ENCODE measurements at places on chromosomes 5 and 9. TPM values are rescaled to one million over a fixed set of nuclear protein-coding genes. Genes with fewer than 3 reads are reported as not detected.
A peak's percentile ranks its signal among the peaks of the same experiment; 100 is the strongest.

LIX1 gene
- not detected for total RNA-seq

NR2F1 gene
- total RNA-seq: not detected

GRCh38 chr9:110926828-110927487 is 111.3 kb downstream of the LPAR1 start:
- DNase-seq: no peak

GRCh38 chr5:72070529-72070928 is 36.7 kb upstream of the MAP1B start:
- no peak for DNase-seq

DNA sequence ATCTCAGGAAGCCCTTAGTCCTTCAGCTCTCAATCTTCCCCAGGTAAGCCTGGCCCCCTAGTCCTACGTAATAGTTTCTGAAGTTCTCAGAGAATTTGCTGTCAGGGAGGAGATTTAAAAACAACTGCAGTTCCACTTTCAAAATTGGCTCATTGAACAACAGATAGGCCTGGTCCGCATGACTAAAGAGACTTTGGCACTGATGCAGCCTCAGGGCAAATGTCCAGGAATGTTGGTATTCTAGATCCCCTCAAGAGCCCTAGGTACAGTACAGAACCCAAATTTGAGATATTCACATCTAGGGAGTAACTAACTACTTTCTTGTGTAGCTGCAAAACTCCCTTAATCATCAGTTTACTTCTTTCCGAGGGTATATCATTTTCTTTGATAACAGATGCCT is 162.8 kb downstream of the GABRG2 start:
- DNase-seq: no peak

GRCh38 chr5:74974451-74975091 is 77.8 kb downstream of the GCNT4 start:
- DNase-seq: peak; percentile 14

GRCh38 chr9:126882746-126883145 is 22.3 kb downstream of the ZBTB34 start:
- DNase-seq: no peak

DNA sequence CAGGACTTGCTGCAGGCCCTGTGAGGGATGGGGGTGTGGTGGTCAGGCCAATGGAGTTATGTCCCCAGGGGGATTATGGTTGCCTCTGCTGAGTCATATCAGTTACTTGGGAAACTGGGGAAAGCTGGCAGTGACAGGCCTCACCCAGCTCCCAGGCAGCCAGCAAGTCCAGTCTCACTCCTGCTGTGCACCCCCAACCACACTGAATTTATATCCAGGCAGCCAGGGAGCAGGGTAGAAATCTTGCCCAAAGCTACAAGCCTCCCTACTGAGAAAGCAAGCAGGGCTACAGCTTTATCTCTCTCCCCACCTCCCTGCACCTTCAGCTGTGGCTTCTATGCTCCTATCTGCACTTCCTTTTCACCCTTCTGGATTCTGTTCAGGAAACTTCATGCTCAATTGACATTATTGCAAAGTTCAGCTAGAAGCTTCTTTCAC is 2076.0 kb upstream of the CDH9 start:
- no peak for DNase-seq

GRCh38 chr9:591292-591691 is 250.2 kb upstream of the DMRT1 start:
- DNase-seq: no peak
